GM12878 (cell line): ENCODE measurements at places on chromosomes 2 and 18. TPM values are rescaled to one million over a fixed set of nuclear protein-coding genes. Genes with fewer than 3 reads are reported as not detected.

Gene ACTG2
- polyA plus RNA-seq: not detected in 2 replicates

Gene LHCGR
- polyA plus RNA-seq: not detected in 2 replicates

Gene CABLES1
- polyA plus RNA-seq: 3.1 and 4.9 TPM in 2 replicates

Gene CACNB4
- polyA plus RNA-seq: 7.5 and 8.9 TPM in 2 replicates

DNA sequence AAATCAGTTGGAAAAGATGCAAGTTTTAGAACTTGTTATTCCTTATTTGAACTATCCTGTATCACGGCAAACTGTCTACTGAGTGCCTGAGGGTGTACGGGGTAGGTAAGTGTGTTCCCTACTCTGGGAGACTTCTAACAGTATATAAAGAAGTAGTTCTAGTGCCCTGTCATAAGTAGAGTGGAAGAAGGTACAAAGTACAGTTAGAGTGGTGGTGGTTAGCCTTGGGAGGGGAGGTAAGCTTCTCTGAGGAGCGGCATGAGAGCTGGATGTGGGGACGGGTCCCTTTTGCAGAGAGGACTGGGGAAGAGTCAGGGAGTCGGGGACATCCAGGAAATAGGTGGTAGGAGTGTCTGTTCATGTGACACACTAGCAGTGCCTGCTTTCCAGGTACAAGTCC lies 48.5 kb downstream of the DGKD start:
- H3K36me3 ChIP-seq: peaks cover 1% of the 10 kb centered on the region
- H3K27ac ChIP-seq: no peak overlapping the region
- H3K27me3 ChIP-seq: no peaks in the 10 kb centered on the region
- H3K4me3 ChIP-seq: no peak overlapping the region
- no peak for DNase-seq

Gene MC4R
- polyA plus RNA-seq: not detected in 2 replicates

Gene IL36G
- polyA plus RNA-seq: not detected in 2 replicates

Gene CAPN14
- polyA plus RNA-seq: 0.64 and 0.80 TPM in 2 replicates

- H3K4me3 ChIP-seq: no peak overlapping the region
- H3K27ac ChIP-seq: no peak overlapping the region
- no peaks in the 10 kb centered on the region; the same call in 1 of the 2 replicates for H3K27me3 ChIP-seq
- DNase-seq: no peak
Measured at GRCh38 chr18:5444847-5445246, 99.0 kb downstream of the EPB41L3 start.

- no peaks in the 10 kb centered on the region for H3K27me3 ChIP-seq
- H3K4me3 ChIP-seq: no peak overlapping the region
- 0 out of 2 replicates have a peak, but pooled peaks cover 3% of the 10 kb centered on the region for H3K4me1 ChIP-seq
Measured at GRCh38 chr2:186327251-186327868, 158.7 kb upstream of the ZC3H15 start.

Gene RGPD3
- polyA plus RNA-seq: 0.03 and 0.09 TPM in 2 replicates

Gene PAX3
- polyA plus RNA-seq: not detected in 2 replicates

Gene STAT4
- 7.9 and 9.1 TPM in 2 replicates for polyA plus RNA-seq

Gene TWSG1
- 42.8 and 45.1 TPM in 2 replicates for polyA plus RNA-seq

DNA sequence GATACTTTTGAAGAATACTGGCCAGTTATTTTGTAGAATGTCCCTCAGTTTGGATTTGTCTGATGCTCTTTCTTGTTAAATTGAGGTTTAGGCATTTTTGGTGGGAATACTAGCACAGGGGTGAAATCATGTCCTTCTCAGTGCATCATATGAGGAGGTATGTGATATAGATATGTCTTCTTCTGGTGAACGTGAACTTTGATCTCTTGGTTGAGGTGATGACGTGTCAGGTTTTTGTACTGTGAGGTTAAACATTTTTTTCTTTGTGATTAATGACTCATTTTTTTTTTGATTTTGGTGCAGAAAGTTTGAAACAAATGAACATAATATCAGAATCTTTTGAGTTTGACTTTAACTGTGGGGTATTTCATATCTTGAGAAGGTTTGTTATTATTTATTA lies 11.0 kb downstream of the ZNF407 start:
- H3K27ac ChIP-seq: no peak overlapping the region
- H3K36me3 ChIP-seq: no peaks in the 10 kb centered on the region
- DNase-seq: no peak

GRCh38 chr18:50092245-50092805 lies 102.6 kb downstream of the MYO5B start:
- H3K36me3 ChIP-seq: no peaks in the 10 kb centered on the region
- H3K4me1 ChIP-seq: no peaks in the 10 kb centered on the region
- no peak overlapping the region for H3K27ac ChIP-seq
- no peak for DNase-seq
- no peak overlapping the region for H3K4me3 ChIP-seq

- no peaks in the 10 kb centered on the region for H3K27me3 ChIP-seq
- no peak overlapping the region for H3K27ac ChIP-seq
- H3K36me3 ChIP-seq: peaks cover 20% of the 10 kb centered on the region
- no peak overlapping the region for H3K4me3 ChIP-seq
Measured at GRCh38 chr2:159736048-159736447, 23.7 kb downstream of the MARCHF7 start.

- no peaks in the 10 kb centered on the region; the same call in 1 of the 2 replicates for H3K27me3 ChIP-seq
- no peaks in the 10 kb centered on the region for H3K4me1 ChIP-seq
- H3K27ac ChIP-seq: no peak overlapping the region
- DNase-seq: no peak
- no peak overlapping the region for H3K4me3 ChIP-seq
Measured at GRCh38 chr2:16186661-16187481, 246.5 kb downstream of the MYCN start.

DNA sequence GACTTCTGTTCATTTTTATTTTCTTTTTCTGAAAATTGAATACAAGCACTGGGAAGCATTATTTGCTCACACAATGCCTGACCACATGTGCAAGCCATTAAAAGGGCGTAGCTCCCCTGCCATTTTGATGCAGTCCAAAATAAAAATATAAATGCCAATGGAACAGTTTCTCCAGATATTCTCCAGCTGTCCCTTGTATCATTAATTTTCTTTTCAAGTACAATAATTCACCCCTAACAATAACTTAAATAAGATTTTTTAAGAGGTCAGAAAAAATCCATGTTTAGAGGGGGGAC lies 168.0 kb downstream of the TMEFF2 start:
- no peak overlapping the region for H3K4me3 ChIP-seq
- H3K4me1 ChIP-seq: no peaks in the 10 kb centered on the region
- DNase-seq: no peak
- H3K27me3 ChIP-seq: no peaks in the 10 kb centered on the region
- no peak overlapping the region for H3K27ac ChIP-seq
- H3K36me3 ChIP-seq: no peaks in the 10 kb centered on the region

DNA sequence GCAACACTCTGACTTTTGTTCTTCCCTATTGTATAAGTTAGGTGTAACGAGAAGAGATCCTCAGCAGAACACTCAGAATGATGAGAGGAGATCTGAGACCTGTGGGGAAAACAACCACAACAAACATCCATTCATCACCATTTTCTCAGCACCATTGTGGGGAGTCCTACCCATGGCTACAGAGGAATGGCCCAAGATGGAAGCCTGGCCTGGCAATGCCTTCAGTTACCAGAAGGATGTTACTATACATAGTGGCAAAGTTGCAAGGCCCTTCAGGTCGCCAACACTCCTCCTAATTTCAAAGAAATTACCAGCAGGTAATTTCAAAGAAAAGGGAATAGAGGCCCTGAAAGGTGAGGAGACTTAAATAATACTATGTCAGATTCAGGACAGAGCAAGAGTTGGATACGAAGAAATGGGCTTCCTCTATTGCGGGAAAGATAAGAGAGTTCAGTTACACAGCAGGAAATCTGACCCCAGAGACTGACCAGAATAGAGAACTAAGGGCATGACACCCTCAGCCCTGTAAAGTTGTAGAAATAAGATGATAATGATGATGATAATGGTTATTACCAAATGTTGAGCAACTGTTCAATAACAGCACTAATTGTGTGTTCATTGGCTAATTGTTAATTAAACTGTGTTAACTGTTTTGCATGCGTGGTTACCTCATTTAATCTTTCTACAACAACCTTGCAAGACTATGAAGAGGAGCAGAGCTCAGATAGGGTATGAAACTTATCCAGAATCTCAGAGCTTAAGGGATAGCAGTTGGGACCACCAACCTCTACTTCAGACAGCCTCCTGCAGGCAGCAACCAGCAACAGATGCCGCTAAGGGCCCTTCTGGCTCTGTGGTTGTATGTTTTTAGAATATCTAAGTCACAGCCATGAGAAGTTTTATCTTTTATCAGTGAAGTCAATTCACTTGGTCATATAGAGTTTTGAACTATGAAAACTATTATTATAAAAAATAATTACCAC lies 37.5 kb downstream of the DHRS9 start:
- H3K27ac ChIP-seq: no peak overlapping the region
- no peak for DNase-seq
- H3K4me3 ChIP-seq: no peak overlapping the region
- H3K36me3 ChIP-seq: no peaks in the 10 kb centered on the region
- H3K27me3 ChIP-seq: no peaks in the 10 kb centered on the region

DNA sequence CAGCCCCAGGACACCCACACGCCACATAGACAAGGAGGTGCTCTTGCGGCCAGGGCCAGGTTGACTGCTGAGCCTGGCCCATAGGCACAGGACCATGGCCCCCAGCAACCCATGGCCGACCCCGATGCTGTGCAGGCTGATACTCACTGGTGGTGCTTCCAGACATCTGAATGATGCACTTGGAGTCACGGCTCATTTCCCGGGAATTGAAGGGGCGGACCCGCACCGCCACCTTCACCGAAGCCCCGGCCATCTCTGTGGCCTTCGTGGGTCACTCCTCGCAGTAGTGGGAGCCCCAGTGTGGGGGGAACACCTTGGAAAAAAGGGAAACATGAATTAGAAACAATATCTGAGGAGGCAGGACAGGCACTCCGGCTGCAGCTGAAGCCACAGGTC lies 22.5 kb downstream of the KIF1A start:
- H3K4me1 ChIP-seq: no peaks in the 10 kb centered on the region
- H3K27ac ChIP-seq: no peak overlapping the region
- DNase-seq: no peak
- no peak overlapping the region for H3K4me3 ChIP-seq

Gene DARS1
- polyA plus RNA-seq: 187 and 190 TPM in 2 replicates

GRCh38 chr2:88845772-88846661 lies 154.5 kb downstream of the RPIA start:
- H3K27ac ChIP-seq: peak overlapping the region; percentile 63
- H3K4me1 ChIP-seq: no peaks in the 10 kb centered on the region
- H3K27me3 ChIP-seq: no peaks in the 10 kb centered on the region
- no peak for DNase-seq
- no peaks in the 10 kb centered on the region for H3K36me3 ChIP-seq
- H3K4me3 ChIP-seq: no peak overlapping the region

DNA sequence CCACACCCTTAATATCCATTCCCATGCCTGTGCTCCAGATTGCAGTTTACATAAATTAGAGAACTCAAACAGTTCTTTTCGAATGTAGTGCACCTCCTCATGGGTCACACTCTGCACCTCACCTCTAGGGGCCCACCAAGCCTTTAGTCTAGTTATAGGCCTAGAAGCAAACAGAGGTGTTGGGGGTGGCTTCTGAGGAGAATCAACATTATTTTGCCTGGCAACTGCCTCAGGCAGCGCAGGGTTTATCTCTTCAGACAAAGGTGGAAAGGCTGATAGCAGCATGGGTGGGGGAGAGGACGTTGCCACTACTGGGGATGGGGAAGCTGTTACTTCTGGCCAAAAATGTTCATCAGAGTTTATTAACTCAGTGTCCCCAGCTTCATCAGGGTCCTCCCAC lies 5.0 kb upstream of the GYPC start:
- H3K4me3 ChIP-seq: no peak overlapping the region
- no peak for DNase-seq
- no peaks in the 10 kb centered on the region for H3K27me3 ChIP-seq
- H3K4me1 ChIP-seq: peaks cover 7% of the 10 kb centered on the region

DNA sequence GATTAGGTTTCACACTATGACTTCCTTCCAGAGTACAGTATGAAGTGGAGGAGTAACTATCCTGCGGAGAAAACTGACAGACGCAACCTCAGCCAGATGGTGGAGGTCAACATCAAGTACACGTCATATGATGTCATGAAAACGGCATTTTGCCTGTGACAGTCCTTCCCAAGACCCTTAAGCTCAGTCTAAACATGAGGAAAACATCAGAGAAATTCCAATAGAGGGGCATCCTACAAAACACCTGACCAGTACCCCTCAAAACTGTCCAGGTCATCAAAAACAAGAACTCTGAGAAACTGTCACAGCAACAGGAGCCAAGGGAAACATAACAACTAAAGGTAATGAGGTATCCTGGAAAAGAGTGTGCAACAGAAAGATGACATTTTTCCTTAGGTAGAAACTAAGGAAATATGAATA lies 1.7 kb downstream of the RNU4ATAC start:
- H3K36me3 ChIP-seq: no peaks in the 10 kb centered on the region
- H3K27me3 ChIP-seq: no peaks in the 10 kb centered on the region
- peaks cover 22% of the 10 kb centered on the region for H3K4me1 ChIP-seq
- no peak for DNase-seq
- H3K4me3 ChIP-seq: no peak overlapping the region

GRCh38 chr2:42171396-42171980 lies 2.3 kb downstream of the EML4 start:
- peak overlapping the region; percentile 92 for H3K4me3 ChIP-seq
- no peaks in the 10 kb centered on the region for H3K36me3 ChIP-seq
- DNase-seq: no peak

DNA sequence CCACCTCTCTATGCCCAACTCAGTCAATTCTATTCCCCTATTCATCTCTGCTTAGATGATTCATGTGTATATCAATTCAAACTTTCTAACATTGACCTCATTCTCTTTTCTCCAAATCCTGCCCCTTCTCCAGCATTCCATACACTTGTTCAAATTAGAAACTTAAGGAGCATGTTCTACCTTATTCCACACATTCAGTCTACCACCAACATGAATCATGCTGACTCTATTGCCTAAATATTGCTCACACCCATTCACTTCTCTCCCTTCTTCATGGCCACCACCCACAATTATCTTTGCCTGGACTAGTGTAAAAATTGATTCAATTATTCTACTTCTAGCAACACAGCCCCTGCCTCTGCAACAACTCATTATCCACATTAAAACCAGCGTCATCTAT lies 147.5 kb downstream of the VWC2L start:
- no peak overlapping the region for H3K4me3 ChIP-seq
- H3K27ac ChIP-seq: no peak overlapping the region
- H3K27me3 ChIP-seq: no peaks in the 10 kb centered on the region
- DNase-seq: no peak
- no peaks in the 10 kb centered on the region for H3K4me1 ChIP-seq

GRCh38 chr2:152499896-152500735 lies 165.1 kb downstream of the FMNL2 start:
- no peaks in the 10 kb centered on the region for H3K36me3 ChIP-seq
- H3K27ac ChIP-seq: peak overlapping the region; percentile 31
- 0 out of 2 replicates have a peak overlapping the region, but pooled peaks have one; percentile 11 for H3K4me3 ChIP-seq
- peaks cover 24% of the 10 kb centered on the region for H3K4me1 ChIP-seq
